ENCODE measurements at places on chromosomes 11 and 22.

DNA sequence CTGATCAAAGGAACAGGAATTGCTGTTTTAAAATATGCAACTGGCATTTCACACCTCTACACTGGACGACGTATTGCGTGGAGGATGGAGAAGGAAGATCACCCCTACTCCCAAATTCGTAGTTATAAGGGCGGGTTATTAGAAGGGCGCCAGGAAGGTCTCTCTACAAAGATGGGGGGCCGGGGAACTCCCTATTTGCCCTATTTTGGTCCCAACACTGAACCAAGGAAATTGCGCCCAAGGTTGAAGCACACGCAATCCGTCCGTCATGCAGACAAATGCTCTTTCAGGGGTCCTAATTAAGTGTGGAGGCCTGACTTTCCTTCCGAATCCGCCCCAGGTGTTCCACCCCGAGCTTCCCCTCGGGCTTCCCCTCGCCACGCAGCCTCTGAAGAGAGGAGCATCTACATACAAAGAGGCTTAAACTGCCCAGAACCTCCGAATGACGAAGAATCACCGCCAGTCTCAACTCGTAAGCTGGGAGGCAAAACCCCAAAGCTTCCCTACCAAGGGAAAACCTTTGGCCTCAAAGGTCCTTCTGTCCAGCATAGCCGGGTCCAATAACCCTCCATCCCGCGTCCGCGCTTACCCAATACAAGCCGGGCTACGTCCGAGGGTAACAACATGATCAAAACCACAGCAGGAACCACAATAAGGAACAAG is 396 bp downstream of the NPAT start:
- DNase-seq = no peak

DNA sequence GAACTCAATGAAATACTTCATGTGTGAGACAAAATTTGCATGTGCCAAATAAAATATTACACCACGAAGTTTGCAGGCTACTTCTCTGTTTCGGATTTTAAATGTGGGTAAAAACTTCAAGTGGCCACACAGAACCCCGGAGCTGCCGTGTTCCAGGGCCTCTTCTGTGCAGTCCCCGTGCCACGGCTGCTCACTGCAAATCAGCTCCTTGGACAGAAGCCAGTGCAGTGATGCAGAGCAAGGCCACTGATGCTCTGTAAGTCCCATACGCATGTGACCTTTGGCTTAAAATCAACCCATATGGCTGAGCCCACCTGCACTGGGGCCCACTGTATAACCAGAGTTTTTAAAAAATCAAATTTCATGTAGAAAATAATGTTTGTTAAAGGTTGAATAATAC is 1309.4 kb downstream of the TBC1D22A start:
- no peak for DNase-seq

GRCh38 chr11:98104249-98104648 is 916.5 kb upstream of the CNTN5 start:
- no peak for DNase-seq

DNA sequence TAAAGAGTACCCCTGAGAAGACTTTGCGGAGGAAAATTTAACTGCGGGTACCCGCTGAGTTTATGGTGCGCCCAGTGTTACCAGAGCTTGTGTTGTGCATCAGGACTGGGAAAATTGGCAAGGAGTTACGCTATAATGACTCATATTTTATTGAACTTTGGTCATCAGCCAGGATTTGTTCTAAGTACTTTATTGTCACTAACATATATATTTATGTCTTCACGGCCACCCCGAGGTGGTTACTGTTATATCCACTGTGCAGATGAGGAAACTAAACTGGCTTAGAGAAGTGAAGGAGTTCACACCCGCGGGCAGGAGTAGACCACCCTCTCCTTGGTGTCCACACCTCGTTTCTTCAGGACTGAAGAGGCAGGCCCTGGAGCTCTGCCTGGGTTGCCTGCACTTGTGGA is 667 bp downstream of the ACCS start:
- DNase-seq = no peak

GRCh38 chr22:37007651-37008050 is 11.6 kb downstream of the TST start:
- no peak for DNase-seq

DNA sequence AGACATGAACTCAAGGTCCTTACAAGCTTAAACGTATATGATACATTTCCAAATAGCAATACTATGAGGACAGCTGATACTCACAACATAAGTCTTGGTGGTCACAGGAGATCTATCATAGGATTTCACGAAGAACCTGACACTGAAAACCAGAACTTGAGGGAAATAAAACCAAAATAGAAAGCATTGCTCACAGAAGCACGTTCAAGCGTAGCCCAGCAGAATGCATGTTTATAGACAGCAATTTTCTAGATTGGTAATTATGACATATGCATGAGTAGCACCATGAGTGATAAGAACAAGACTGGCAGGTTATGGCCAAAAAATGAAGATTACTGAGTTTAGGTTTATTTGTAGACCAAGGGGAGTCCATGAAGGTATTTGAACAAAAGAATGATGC is 243.5 kb downstream of the ETS1 start:
- DNase-seq = no peak

DNA sequence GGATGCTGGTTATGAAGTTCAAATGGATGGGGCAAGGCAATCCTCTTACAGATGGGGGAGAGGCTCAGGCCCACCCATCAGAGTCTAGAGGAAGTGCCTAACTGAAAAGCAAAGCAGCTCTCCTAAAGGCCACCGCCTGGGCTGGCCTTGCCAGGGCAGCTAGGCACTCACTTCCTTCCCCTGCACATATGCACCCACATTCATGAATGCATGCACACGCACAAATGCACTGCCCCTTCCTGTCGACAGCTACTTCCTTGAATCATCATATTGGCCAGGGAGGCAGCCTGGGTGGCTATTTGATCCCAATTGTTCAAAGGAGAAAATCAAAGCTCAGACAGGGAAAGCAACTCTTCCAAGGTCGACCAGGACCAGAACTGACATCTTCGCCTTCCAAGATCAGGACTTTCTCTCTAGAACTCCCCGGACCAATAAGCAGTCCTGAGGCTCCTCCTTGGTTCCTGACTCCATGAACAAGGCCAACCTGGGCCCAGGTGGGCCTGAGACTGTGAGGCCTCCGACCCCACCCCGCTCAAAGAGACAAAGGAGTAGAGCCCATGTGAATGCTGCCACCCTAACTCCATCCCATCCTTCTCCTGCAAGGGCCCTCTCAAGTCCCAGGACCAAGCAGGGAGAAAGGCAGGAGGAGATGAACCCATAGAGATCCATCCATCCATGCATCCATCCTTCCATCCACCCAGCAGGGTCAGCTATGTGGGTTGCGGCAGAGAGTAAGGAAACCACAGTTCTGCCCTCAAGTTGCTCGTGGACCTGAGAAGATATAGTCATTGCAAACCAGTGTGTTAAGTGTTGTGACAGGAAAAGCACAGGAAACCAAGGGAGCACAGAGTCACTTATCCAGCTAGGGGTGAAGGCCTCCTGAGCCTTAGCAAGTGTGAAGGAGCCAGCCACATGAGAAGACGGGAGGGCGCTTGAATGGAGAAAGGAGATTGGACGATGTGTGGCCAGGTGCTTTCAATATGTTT is 35.4 kb upstream of the LMO1 start:
- no peak for DNase-seq

DNA sequence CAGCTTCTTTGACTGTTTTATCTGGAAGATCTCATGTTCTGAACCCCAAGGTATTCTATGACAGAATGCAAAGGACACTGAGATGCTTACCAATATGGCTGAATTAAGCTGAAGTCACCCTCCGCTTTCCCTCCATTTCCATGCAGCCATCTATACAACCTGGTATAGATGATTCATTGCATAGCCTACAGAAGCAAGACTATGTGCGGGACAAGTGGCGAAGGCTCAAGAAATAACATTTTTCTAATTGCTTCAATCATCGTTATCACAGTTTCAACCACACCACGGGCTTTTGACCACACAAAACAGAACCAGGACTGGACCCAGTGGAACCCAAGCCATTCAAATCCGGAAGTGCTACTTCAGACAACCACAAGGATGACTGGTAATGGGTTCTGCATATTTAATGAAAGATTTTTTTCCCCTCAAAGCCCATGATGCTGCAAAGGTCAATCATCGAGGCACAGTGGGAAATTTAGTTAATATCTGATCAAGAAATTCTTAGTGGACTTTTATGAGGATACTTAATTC is 61.9 kb downstream of the CD44 start:
- DNase-seq = no peak

DNA sequence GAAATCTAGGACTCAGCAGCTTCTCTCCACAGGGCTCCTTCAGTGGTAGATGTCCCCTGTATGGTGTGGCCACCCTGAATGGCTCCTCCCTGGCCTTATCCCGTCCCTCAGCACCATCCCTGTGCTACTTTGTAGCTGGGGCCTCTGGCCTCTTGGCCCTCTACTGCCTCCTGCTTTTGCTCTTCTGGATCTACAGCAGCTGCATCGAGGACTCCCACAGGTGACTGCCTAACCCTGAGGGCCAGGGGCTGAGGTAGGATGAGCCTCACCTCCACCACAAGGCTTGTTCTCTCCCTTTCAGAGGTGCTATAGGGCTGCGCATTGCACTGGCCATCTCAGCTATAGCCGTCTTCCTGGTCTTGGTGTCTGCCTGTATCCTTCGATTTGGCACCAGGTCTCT is 1.8 kb downstream of the TMEM179B start:
- no peak for DNase-seq

DNA sequence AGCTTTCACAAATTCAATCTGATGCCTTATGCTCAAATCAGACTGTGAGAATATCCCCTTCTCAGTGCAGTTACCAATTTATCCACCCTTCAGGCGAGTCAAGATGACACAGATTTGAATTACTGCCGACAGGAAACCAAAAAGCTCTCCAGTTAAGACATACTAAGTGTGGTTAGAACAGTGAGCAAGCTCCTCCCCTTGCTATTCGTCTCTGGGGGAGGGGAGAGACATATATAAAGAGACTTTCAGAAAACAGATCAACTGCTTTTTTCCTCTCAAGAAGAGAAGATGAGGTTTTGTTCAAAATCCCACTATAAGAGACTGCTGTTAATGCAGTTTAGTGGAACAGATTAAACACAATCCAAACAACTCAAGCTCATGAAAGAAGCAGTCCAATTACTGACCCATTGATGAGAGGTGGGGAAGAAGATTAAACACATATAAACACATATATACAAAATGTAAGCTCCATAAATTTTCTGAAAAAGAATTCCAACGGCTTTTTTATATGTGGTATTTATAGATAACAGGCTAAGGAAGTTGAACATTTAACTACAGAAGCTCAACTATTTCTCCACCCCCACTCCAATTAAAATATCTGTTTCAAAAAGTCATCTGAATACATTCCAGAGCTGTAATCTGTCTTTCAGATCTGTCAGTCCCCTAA is 102.7 kb downstream of the MRTFA start:
- DNase-seq = peak; percentile 20

DNA sequence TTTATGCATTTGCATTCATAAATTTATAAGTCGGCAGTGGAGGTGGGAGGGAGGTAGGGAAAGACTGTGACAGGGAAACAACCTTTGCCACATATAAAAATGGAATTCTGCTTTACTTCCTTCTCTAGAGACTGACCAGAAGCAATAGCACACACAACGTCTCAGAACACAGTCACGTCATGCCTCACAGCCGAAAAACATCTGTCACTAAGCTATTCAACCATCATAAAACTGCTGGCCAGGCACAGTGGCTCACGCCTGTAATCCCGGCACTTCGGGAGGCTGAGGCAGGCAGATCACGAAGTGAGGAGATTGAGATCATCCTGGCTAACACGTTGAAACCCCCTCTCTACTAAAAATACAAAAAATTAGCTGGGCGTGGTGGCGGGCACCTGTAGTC is 101.0 kb upstream of the CHRM4 start:
- no peak for DNase-seq

DNA sequence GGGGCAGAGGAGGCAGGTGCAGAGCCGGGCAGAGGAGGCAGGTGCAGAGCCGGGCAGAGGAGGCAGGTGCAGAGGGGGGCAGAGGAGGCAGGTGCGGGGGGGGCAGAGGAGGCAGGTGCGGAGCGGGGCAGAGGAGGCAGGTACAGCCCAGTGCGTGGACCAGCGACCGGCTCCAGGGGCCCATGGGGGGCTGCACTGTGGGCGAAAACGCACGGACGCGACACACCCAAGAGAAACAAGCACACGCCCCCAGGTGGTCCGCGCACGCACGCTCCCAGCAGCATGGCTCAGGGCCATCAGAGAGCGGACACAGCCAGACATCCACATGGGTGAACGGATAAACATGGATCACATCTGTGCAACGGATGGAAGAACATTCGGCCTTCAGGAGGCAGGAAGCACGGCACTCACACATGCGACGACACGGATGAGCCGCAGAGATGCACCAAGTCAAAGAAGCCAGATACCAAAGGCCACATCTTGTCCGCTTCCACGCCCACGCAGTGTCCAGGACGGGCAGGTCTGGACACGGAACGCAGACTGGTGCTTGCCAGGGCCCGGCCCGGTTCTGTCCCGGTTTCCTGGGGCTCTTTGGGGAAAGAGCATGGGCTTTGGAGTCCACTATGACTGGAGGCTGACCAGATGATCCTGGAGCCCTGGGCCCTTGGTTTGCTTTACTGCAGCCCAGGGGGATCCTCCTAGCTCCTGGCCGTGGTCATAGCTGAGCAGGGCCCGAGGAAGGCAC is 21.8 kb downstream of the OSBPL5 start:
- no peak for DNase-seq

- peak; percentile 11 for DNase-seq
These were observed 56.0 kb downstream of the COPB1 start for GRCh38 chr11:14443638-14444037.

DNA sequence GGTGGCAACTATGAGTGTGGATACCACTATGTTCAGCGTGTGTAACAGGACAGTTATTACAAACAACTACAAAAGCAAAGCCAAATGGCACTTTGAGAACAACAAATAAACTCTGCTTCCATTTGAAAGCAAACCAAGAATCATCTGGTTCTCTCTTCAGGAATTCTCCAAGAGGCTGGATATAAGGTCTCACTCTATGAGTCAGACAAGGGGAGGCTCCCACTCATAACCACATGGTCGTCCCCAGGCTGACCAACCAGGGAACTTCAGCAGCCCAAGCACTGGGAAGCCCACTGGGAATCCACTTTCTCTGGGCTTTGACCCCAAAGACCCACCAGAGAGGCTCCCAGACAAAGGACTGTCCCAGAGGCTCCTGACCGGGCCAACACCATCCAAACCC is 35.3 kb downstream of the DGCR2 start:
- no peak for DNase-seq

GRCh38 chr22:32932176-32932575 is 126.0 kb downstream of the SYN3 start:
- DNase-seq = no peak

GRCh38 chr22:49476176-49476575 is 351.5 kb downstream of the BRD1 start:
- no peak for DNase-seq

DNA sequence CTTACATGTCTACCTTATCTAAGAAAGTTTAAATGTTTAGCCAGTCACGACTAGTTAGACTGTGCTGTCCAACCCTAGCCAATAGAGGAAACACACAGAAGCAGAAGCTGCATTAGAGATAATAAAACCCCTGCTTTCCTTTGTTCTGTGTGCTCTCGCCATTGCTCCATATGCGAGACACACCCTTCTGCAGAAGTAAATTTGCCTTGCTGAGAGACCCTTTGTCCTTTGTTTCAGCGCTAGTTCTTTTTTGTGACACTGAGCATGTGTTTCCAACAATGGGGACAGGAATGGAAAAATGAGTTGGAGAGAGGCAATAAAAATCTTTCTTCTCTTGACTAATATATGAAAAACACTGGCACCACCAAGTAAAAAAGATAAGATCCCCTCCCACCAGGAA is 18.1 kb upstream of the MS4A4E start:
- DNase-seq = no peak

Data from globus pallidus (tissue), 1 donor.